ENCODE measurements at places on chromosomes 7 and 10.

- DNase-seq, result no peak
Observed at GRCh38 chr10:29471544-29471859, 163.3 kb downstream of the SVIL start.

DNA sequence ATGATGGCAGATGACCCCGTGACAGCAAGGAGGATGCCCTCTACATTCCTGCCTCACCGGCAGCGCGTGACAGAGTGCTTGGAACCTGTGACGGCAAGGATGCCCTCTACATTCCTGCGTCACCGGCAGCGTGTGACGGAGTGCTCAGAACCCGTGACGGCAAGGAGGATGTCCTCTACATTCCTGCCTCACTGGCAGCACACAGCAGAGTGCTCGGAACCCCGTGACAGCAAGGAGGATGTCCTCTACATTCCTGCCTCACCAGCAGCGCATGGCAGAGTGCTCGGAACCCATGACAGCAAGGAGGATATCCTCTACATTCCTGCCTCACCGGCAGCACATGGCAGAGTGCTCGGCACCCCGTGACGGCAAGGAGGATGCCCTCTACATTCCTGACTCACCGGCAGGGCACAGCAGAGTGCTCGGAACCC is 231.0 kb downstream of the DIP2C start:
- DNase-seq, result no peak

- no peak for DNase-seq
Observed at GRCh38 chr7:151764056-151764920, 112.6 kb downstream of the PRKAG2 start.

- no peak for DNase-seq
Observed at GRCh38 chr10:110500515-110500905, 2.8 kb downstream of the DUSP5 start.

- DNase-seq, result no peak
Observed at GRCh38 chr10:26095781-26096180, 120.8 kb upstream of the GAD2 start.

DNA sequence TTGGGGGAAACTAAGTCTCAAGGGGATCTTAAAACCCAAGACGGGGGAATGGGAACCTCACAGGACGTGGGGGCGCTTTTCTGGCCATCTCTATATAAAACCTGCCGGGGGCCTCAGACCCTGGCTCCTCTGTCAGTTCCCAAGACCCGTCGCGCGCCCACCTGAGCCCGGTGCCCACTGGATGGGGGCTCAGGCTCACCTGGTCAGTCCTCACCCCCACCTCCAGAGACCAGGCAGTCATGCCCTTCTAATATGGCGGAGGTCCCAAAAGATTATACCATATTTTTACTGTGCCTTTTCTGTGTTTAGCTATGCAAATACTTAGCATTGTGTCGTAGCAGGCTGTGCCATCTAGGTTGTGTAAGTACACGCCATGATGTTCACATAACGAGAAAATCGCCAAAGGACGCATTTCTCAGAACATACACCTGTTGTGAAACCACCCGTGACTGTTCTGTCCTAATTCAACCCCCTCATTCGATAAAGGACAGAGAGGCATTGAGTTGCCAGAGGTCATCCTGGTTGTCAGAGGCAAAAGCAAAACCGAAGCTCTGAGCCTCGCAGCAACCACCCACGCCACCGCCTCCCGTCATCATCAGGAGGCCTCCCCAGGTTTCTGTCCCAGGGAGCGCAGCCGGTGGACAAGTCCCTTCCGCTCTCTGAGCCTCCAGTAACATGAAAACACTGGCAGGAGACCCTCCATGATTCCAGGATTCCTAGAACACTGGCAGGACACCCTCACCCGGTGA is 28.9 kb downstream of the OAT start:
- DNase-seq, result no peak

GRCh38 chr10:104809288-104810090 is 168.4 kb downstream of the SORCS3 start:
- no peak for DNase-seq

DNA sequence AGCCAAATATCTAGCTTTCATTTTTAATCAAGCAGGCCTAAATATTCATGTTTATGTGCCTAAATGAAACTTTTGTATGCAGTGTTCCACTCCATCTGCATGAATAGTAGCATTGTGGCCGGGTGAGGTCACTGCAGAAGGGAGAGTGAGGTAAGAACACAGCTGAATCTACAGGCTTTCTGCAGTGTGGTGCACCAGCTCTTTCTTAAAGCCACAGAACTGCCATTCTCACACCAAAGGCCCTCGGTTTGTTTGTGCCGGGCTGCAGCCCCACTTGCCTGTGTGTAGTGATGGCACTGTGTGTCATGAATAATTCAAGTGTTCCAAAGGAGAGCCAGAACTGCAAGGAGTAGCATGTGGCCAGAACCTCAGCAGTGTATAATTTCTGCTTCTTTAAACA is 204.1 kb downstream of the TRIL start:
- DNase-seq, result no peak

- DNase-seq, result no peak
Observed at GRCh38 chr10:70500368-70500767, 21.8 kb downstream of the PALD1 start.

GRCh38 chr7:52475001-52475582 is 560.3 kb upstream of the POM121L12 start:
- DNase-seq, result no peak

DNA sequence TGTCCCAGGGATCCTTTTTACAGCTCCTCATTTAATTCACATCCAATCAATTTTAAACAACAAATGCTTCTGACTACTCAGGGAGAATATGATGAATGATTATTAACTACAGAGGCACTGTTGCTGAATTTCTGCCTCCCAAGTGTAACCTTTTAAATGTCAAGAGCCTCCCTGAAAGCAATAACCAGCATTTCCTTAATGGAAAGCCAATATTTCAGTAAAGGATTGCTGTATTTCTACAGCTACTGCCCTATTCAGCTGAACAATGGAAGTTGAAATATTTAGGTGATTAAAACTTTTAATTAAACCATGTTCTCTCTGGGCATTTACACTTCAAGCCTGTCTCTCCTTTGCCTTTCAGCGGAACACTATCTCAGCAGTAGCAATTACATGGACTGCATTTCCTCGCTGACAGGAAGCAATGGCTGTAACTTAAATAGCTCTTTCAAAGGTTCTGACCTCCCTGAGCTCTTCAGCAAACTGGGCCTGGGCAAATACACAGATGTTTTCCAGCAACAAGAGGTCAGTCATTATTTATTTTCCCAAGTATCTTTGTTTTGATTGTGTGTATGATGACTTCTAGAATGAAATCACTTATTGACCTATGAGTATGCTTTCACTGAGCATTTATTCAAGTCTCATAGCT is 304.7 kb downstream of the BICC1 start:
- DNase-seq, result no peak

- DNase-seq, result peak; percentile 87
Observed at GRCh38 chr10:27252267-27253000, 11.8 kb upstream of the ACBD5 start.

DNA sequence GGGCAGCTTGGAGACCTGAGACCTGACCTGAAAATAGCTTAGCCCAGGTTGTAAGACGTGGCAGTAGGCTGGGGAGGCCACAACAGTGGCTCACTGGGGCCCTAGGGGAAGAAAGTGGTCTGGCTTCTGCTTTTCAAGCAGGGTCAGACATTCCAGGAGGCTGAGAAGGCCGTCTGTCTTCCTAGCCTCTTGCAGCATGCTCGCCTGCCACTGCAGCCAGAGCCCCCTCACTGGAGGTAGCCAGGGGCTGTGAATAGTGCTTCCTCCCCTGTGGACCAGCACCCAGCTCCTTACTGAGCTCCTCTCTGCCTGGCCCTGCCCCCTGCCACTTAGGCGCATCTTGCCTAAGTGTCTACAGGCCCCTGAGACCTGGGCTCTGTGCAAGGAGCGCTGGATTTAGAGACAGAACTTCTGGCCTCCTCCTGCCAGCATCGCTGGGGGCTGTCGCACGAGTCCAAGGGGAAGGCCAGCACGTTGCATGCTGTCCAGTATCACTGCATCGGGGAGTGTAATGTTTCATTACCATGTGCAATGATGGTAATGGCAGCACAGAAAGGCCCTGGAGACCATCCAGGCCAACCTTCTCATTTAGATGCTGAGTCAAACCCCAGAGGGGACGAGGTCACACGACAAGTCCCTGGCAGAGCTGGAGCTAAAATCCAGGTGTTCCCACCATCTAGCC is 12.7 kb downstream of the ZMIZ1 start:
- DNase-seq, result no peak

Measured in activated naive CD4-positive, alpha-beta T cell treated with anti-CD3 and anti-CD28 coated beads, Interleukin-2, amount 50 U/mL, for 16 hours (primary cell).